ENCODE measurements at places on chromosomes 2 and 18. TPM values are rescaled to one million over a fixed set of nuclear protein-coding genes. Genes with fewer than 3 reads are reported as not detected.

The METAP1D gene
- 15.3 TPM for total RNA-seq

The PKP4 gene
- total RNA-seq: 57.8 TPM

The LAMA1 gene
- 2.4 TPM for total RNA-seq

The ANKRD12 gene
- 43.5 TPM for total RNA-seq

The SERPINB10 gene
- total RNA-seq: not detected

The LBX2 gene
- total RNA-seq: 4.4 TPM

The ST3GAL5 gene
- total RNA-seq: 31.6 TPM

The DRC1 gene
- 0.22 TPM for total RNA-seq

The FASTKD2 gene
- total RNA-seq: 25.5 TPM

The SCN2A gene
- 0.30 TPM for total RNA-seq

DNA sequence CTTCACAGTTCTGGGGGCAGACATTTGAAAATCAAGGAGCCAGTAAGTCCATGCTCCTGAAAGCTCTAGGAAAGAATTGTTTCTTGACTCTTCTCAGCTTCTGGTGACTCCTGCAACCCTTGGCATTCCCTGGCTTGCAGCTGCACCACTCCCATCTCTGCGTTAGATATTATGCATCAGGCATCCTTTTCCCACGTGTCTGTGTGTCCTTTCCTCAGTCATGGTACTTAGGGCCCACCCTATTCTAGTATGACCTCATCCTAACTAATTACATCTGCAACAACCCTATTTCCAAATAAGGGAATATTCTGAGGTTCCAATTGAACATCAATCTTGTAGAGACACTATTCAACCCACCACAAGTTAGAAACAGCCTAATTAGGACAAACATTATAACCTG is 931.7 kb upstream of the CHAC2 start:
- no peak overlapping the region for H3K4me3 ChIP-seq
- no peaks in the 10 kb centered on the region for H3K4me1 ChIP-seq
- H3K27ac ChIP-seq: no peak overlapping the region
- no peaks in the 10 kb centered on the region for H3K27me3 ChIP-seq
- no peak for DNase-seq
- H3K36me3 ChIP-seq: no peaks in the 10 kb centered on the region

DNA sequence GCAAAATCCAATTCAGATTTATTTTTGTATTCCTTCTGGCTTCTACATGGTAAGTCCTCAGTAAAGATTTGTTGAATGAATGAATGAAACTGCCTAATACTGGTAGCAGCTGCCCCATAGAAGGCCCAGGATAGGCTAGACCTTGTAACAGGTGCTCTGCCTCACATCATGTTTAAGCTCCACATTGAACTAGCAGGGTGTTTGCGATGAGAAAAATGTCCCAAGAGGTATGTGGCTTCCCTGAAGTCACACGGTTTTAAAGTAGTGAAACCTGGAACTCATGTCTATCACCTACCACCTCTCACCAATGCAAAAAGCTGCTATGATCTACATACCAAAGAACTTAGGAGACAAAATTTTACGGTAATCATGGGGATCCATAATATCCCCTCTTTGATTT is 765 bp upstream of the LHCGR start:
- DNase-seq: no peak
- H3K4me1 ChIP-seq: no peaks in the 10 kb centered on the region
- H3K4me3 ChIP-seq: no peak overlapping the region
- no peak overlapping the region for H3K27ac ChIP-seq
- peaks cover 3% of the 10 kb centered on the region for H3K27me3 ChIP-seq
- H3K36me3 ChIP-seq: no peaks in the 10 kb centered on the region

- no peak overlapping the region for H3K4me3 ChIP-seq
- no peak for DNase-seq
- H3K4me1 ChIP-seq: no peaks in the 10 kb centered on the region
- no peaks in the 10 kb centered on the region for H3K36me3 ChIP-seq
- H3K27ac ChIP-seq: no peak overlapping the region
- H3K27me3 ChIP-seq: no peaks in the 10 kb centered on the region
These were observed 288.6 kb downstream of the EN1 start for GRCh38 chr2:118558846-118559245.

GRCh38 chr2:150859877-150860276 is 372.4 kb upstream of the RND3 start:
- no peak overlapping the region for H3K27ac ChIP-seq
- no peak overlapping the region for H3K4me3 ChIP-seq
- no peak for DNase-seq
- no peaks in the 10 kb centered on the region for H3K36me3 ChIP-seq
- H3K27me3 ChIP-seq: no peaks in the 10 kb centered on the region
- H3K4me1 ChIP-seq: no peaks in the 10 kb centered on the region

DNA sequence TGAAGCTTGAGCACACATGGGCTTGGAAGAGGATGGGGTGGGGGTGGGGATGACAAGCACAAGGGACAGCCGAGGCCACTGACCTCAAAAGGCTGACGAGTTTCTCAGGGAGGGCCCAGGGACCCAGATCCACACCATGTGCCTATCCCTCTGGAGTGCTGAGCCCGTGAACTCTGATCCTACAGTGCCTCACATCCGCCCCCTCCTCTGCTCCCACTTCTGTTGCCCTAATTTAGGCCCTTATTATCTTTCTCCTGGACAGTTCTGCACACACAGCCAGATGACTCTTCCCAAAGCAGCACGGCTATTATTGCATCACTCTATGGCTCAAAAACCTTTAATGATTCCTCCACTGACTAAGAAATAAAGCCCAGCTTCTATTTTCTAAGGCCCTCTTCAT is 24.8 kb downstream of the CYRIA start:
- no peaks in the 10 kb centered on the region for H3K27me3 ChIP-seq
- DNase-seq: no peak

DNA sequence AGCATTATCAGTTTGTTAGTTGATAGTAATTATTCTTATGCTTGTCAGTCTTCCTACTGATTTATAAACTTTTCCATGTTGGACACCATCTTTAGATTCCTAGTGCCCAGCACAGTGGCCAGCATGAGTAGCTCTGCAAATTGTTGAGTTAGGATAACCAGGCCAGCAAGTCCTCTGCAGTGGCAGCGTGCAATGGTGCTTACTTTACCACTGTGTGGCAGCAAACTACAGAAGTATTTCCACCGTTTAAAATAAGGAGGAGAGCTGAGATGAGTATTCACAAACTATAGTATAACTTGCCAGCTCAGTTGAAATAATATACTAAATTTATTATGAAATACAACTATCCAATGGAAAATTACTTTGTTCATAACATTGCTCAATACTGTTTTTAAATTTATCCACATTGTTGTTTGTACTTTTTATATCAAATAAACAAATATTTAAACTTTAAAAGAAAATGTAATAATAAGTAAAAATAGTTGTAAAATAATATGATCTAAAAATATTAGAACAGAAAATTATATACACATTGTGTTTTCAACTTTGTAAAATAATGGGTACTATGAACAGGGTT is 9.3 kb upstream of the THADA start:
- H3K27ac ChIP-seq: no peak overlapping the region
- no peaks in the 10 kb centered on the region for H3K27me3 ChIP-seq
- H3K4me1 ChIP-seq: peaks cover 9% of the 10 kb centered on the region
- H3K4me3 ChIP-seq: no peak overlapping the region
- H3K36me3 ChIP-seq: no peaks in the 10 kb centered on the region

- DNase-seq: peak; percentile 51
- H3K27ac ChIP-seq: no peak overlapping the region
- H3K27me3 ChIP-seq: no peaks in the 10 kb centered on the region
- no peak overlapping the region for H3K4me3 ChIP-seq
These were observed 36.1 kb upstream of the TXNDC2 start for GRCh38 chr18:9849407-9850283.

- no peak overlapping the region for H3K4me3 ChIP-seq
- H3K27me3 ChIP-seq: no peaks in the 10 kb centered on the region
- H3K27ac ChIP-seq: no peak overlapping the region
These were observed 217.5 kb downstream of the CAMKMT start for GRCh38 chr2:44579115-44579836.

GRCh38 chr2:153971855-153972254 is 100.1 kb downstream of the GALNT13 start:
- no peak overlapping the region for H3K27ac ChIP-seq
- no peaks in the 10 kb centered on the region for H3K27me3 ChIP-seq
- H3K36me3 ChIP-seq: no peaks in the 10 kb centered on the region
- H3K4me3 ChIP-seq: no peak overlapping the region

GRCh38 chr18:61991201-61991600 is 98.4 kb upstream of the RNF152 start:
- H3K27ac ChIP-seq: no peak overlapping the region
- H3K36me3 ChIP-seq: no peaks in the 10 kb centered on the region
- peaks cover 6% of the 10 kb centered on the region for H3K4me1 ChIP-seq
- DNase-seq: no peak
- H3K4me3 ChIP-seq: no peak overlapping the region

- no peak overlapping the region for H3K4me3 ChIP-seq
- peaks cover 7% of the 10 kb centered on the region for H3K4me1 ChIP-seq
- H3K27me3 ChIP-seq: no peaks in the 10 kb centered on the region
- no peaks in the 10 kb centered on the region for H3K36me3 ChIP-seq
These were observed 148.1 kb downstream of the DYSF start for GRCh38 chr2:71601136-71602114.

DNA sequence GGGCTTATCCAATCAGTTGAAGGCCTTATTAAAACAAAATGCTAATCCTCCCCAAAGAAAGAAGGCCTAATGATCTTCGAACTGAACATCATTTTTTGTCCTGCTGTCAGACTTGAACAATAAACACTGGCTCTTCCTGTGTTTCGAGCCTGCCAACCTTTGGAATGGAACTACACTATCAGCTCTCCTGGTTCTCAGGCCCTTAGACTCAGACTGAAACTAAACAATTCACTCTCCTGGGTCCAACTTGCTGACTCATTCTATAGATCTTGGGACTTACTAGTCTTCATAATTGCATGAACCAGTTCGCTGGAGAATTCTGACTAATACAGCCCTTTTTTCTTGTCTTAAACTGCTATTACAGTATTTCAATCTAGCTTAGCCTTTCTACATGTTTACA is 235.2 kb downstream of the LNPK start:
- H3K27ac ChIP-seq: no peak overlapping the region
- no peaks in the 10 kb centered on the region for H3K36me3 ChIP-seq
- H3K4me1 ChIP-seq: no peaks in the 10 kb centered on the region
- DNase-seq: no peak

DNA sequence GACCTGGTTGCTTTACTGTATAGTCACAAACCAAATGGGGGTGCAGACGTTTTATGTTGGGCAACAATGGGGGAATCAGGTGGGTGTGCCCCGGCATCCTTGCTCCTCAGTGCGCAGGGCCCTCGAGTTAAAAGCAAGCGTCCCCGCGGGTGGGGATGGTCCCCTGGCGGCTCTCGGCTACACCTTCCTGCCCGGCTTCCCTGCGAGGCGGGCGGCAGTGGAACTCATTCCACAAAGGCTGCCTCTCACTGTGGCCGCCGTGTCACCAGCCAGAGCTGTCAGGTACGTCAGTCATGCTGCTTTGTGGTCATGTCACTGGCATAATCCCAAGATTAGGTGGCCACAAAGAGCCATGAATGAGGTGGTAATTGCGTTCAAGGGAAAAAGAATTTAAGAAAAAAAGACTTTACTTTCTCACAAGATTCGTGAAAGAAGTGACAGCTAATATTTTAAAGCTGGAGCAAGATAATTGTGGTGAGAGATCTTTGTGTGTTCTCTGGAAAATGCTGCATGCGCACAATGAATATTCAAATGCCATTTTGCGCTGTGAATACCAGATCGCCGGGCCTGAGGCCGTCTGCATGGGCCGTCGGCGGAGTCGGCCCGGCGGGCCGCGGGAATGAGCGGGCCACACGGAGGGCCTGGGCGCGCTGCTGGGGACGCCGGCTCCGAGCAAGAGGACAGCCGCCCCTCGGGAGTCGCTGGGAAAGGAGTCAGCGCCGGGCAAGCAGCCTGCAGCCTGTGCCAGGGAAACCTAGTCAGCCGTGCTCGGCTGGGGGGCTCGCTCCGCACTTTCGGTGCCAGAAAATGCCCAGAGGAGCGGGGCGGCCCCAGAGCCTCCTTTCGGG is 82.3 kb upstream of the LDLRAD4 start:
- H3K4me1 ChIP-seq: no peaks in the 10 kb centered on the region
- no peak for DNase-seq
- H3K27ac ChIP-seq: peak overlapping the region; percentile 9
- H3K4me3 ChIP-seq: peak overlapping the region; percentile 38
- no peaks in the 10 kb centered on the region for H3K36me3 ChIP-seq

- H3K27ac ChIP-seq: peak overlapping the region; percentile 15
- no peak for DNase-seq
- H3K4me3 ChIP-seq: no peak overlapping the region
- no peaks in the 10 kb centered on the region for H3K27me3 ChIP-seq
- H3K4me1 ChIP-seq: peaks cover 9% of the 10 kb centered on the region
- H3K36me3 ChIP-seq: no peaks in the 10 kb centered on the region
These were observed 205.9 kb downstream of the BABAM2 start for GRCh38 chr2:28096421-28096820.

GRCh38 chr2:43300781-43301583 is 74.6 kb upstream of the ZFP36L2 start:
- no peaks in the 10 kb centered on the region for H3K27me3 ChIP-seq
- DNase-seq: no peak
- H3K36me3 ChIP-seq: no peaks in the 10 kb centered on the region
- no peak overlapping the region for H3K4me3 ChIP-seq

DNA sequence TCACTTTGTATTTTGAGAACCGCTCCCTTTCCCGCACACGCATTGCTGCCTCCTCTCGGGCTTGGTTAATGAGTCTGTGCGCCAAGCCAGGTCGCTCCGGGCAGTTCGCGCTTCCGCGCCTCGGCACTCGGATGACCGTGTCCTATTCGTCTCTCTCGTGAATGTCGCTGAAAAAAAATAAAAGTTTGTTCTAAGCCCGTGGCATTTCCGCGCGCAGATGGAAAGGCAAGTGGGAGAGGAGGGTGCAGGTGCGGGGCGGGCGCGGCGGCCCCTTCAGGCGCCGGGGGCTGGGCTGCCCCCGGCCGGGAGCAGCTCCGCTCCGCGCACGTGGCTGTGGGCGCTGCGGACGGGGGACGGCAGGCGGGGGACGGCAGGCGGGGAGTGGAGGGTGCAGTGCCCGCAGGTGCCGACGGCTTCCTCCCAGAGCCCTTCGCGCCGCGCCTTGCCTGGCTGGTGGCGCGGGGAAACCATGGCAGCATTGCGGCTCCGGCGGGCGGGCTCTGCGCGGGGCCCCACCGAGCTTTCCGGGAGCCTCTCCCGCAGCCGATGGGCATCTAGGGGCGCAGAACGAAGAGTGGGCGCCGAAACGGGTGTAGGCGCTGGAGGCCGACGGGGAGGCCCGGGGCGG is 159.6 kb upstream of the SIX2 start:
- no peaks in the 10 kb centered on the region for H3K4me1 ChIP-seq
- H3K4me3 ChIP-seq: peak overlapping the region; percentile 33
- H3K27ac ChIP-seq: no peak overlapping the region
- DNase-seq: no peak

DNA sequence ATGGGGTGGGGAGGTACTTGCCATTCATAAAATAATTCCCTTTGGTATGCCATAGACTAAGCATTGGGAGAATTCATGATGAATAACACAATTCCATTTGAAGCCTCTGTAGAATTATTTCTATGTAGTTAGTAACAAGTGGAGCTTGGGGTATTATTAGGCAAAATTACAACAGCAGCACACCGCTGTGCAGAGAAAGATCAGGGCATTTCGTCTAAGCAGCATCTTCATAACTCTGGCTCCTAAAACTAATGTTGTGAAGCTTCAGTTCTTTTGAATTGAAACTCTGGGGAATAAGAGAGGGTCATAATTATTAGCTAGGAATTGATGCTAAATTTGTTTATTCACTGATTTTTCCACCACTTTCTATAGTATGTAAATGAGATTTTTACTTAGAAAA is 630.7 kb downstream of the DCC start:
- no peak overlapping the region for H3K4me3 ChIP-seq
- no peaks in the 10 kb centered on the region for H3K4me1 ChIP-seq
- DNase-seq: no peak
- no peak overlapping the region for H3K27ac ChIP-seq
- no peaks in the 10 kb centered on the region for H3K27me3 ChIP-seq

Data from tibial nerve (tissue), 4 donors.